ENCODE measurements at places on chromosomes 5 and 9.

- no peak for DNase-seq
Measured at GRCh38 chr9:112774006-112774996, 23.7 kb downstream of the SNX30 start.

DNA sequence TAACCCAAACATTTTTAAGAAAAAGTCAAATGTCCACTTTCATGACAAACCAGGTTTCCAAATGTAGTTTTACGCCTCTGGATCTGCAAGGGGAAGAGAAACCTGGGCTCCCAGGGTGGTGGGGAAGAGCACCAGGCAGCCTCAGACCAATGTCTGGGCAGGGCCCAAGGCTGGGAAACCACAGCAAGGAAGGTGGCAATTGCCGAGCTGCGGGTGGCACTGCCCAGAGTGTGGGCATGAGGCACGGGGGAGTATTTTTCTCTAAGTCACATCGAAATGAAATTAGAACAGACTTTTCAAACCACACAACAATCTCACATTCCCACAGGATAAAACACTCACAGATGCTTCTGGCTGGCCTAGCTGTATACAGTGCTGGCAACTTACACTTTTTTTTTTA is 32.6 kb upstream of the RASGEF1C start:
- DNase-seq, result no peak

GRCh38 chr5:176420972-176421544 is 4.7 kb upstream of the CLTB start:
- DNase-seq, result no peak

DNA sequence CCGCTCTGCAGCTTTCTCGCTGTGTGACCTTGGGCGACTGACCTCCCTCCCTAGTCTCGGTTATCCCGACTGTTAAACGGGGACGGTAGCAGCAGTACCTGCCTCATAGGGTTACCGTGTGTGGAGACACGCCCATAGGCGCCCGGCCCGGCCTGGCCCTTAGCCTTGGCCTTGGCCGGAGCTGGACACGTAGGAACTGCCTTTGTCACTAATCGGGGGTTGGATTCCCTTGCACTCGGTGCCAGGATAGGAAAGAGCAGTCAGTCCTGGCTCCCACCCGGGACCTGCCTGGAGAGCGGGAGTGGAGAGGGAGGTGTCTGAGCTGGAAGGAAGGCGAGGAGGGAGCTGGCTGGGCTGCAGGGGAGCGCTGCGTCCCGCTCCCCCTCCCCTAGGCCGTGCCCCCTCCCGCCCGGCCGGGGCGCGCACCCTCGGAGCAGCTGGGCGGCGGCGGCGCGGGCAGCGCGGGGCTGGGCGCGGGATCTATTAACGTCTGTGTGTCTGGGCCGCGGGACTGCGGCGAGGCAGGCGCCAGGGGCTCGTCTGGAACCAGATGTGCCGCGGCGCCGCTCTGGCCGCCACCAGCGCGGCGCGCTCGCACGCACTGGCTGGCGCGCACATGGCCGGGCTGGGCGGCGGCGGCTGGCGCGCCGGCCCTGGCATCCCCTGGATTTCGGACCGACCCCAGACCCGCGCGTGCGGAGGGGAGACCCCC is 31.7 kb downstream of the PRRX2 start:
- peak; percentile 68 for DNase-seq

DNA sequence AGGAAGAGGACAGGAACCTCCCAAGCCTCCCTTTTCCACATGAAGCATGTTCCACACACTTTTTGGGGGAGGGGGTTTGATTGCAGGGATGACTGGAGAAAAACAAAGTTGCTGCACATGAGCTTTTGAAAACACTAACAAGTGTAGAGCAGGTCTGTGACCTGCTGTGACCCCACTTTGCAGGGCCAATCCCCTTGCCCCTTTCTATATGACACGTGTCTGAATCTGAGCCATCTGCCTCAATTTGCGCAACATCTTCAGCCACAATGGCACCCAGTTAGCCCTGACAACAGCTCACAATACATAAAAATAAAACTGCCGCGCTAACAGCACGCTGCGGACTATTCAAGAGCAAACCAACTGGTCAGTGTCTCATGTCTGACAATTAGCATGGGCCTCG is 227.8 kb upstream of the TBCA start:
- DNase-seq, result no peak

DNA sequence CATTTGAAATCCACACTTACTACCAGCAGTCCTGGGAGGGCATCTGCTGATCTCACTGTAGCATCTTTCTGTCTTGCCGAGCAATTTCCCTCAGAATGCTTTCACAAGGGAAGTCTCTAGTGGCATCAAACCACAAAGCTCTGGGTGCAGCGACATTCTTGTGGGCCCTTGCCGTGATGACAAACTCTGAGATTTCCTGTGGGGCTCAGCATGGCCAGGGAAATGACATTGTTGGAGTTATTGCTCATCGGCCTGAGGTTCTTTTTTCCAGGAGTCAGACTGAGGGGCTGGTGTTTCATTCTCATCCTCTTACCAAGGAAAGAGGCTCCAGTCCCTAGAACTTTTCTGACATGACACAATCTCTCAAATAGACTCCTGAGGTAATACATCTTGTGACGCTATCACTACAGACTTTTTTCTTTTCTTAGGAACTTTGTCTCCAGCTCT is 51.4 kb downstream of the PFDN1 start:
- no peak for DNase-seq

- DNase-seq, result no peak
Measured at GRCh38 chr5:38692781-38693527, 136.5 kb upstream of the LIFR start.

DNA sequence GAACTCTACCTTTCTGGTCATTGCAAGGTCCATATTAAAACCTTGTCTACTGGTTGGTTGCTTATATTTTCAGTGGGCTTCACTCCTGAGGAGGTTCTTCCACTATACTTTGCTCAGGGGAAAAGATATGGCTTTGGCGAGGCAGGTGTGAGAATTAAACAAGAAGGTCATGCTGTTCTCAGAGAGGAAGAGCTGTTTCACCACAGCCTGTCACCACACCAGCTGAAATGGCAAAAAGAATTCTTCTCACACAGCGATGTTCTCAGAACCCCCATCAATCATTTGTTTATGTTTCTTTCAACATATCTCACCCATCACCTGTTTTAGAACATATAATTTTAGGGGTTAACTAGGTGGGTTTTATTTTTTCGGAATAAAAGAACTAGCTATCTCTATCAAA is 38.6 kb downstream of the CAPSL start:
- DNase-seq, result no peak

DNA sequence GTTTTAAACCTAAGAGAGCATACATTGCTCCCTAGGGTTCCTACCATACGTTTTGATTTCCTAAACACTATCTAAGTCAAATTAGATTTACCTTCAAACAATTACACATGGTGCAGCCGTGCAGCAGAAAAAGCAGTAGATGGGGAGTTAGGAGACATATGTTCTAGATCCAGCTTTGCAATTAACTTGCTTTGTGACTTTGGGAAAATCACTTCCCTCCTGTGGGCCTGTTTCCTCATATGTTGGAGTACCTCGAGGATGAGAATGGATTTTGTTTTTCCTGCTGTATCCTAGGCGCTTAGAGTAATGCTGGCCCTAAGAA is 711 bp downstream of the MRPL50 start:
- no peak for DNase-seq

DNA sequence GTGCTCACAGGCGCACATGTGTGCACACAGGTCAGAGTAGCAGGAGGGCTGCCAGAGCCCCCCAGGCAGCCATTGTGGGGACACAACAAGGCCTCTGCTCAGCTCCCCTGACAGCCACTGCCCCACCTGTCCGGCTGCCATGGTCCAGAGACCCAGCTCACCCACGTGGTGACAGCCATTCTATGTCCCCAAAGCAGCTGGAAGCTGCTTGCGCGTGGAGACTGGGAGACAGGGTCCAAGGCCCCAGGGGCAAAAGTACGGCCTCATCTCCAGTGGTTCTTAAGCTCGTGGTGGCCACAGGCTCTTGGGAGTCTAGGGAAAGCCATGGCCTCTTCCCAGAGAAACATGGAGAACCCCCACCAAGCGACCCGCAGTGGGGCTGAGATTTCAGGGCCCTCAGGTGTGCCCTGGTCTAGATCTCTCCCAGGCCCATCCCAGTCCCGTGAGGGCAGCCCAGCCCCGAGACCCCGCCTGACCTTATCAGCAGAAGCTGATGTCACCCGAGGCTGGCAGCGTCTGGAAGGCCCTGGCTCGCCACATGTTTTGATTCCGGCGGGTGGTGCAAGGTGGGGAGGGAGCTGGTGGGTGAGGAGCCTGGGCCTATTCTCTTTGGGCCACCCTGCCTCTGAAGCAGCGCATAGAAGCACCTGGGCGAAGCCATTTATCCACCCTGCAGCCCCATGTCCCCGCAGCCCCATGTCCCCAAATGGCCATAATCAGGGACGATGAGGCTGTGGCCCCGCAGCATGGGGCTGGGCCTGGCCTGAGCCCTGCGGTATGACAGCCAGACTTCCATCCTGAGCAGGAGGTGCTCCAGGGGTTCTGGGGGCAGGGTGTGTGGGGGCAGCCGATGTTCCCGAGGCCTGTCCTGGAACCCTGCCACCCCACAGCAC is 31.7 kb downstream of the GLT6D1 start:
- peak; percentile 16 for DNase-seq

DNA sequence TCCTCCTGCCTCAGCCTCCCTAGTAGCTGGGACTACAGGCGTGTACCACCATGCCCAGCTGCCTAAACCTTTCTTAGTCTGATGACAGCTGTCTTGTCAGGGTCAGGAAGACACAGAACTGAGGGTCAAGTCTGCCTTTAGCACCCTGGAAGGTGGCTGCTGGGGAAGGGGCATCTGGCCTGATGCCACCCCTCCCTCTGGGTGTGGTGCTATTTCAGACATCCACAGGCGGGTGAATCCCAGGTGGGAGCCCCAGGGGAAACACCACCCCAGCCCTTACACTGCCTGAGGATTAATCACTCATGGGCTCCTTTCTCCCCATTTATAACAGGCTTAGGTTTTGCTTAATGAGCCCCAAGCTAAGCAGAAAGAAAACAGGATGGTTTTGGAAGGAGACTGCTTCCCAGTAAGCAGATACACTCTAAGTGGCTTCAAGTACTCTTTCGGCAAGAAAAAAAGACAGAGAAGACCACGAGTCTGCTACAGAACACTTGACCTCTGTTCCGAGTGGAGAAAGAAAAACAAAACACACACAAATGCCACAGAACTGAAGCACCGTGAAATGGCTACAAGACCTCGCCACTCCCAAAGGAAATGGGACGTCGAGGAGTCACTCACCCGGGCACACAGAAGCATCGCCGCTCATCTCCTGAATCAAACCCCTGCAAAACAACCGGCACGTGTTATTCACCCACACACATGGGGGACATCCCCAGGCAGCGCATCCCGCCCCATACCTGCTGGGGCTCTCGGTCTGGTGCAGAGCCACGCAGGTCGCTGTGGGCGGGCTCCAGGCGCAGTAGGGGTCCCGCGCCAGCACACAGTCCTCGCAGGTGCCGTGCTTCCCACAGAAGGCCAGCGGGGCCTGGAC is 62.4 kb downstream of the SECISBP2 start:
- no peak for DNase-seq

DNA sequence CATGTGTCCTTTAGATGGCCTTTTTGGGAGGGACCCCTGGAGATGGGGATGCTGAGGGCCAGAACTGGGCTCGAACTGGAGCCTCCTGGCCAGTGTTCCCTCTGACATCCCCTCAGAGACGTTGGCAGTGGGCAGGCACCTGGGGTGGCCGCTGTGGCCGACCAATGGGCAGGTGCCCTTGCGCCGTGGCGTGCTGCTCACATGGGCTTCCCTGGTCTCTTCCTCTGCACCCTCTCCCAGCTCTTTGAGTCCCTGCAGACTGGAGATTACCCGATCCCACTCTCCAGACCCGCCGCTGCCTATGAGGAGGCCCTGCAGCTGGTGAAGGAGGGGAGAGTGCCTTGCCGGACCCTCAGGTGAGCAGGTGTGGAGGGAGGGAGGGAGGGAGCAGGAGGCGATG is 19.9 kb upstream of the DOLPP1 start:
- no peak for DNase-seq

- no peak for DNase-seq
Measured at GRCh38 chr5:105150323-105150722, 1587.7 kb upstream of the NUDT12 start.

DNA sequence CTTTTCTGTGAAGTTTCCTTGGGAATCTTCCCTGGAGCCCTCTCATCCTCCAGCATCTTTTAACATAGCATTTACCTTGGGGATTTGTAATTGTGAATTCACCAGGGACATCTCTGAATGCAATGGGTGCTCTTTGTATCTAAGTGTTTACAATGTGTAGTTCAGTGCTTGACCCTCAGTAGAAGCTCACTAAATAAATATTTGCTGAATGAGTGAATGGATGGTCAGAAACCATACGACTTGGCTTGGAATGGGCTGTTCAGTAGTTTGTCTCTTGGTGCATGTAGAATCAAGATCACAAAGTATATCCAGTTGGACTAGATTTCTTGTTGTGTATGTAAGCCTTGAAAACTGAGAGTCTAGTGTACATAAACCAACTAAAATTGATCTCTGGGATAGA is 81.8 kb upstream of the MEF2C start:
- DNase-seq, result no peak

DNA sequence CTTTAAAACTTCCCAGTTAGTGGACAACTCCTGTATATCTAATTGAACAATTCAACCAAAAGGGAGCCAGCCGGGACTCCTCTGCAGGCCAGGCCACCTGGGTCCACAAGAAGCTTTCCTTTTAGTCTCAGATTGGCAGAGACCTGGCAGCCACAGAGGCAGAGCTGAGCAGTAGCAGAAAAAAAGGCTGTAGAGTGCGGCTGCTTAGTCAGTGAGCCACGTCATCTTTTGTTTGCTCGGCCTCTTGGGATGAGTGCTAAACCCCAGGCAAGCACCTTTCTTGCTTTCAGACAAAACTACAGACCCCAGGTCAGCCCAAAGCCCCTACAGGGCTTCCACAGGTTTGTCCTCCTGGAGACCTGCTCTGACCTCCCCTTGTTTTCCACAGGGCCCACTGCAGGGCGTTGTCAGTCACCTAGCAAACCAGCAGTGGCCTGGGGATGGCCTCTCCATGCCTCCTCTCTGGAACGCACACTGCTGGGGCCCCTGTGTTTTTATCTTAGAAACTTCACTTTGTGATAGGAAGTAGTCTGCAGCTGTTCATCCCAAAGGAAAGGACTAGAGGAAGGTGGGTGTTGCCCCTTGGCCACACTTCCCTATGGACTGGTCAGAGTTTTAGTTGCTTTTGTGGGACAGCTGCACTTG is 49.9 kb downstream of the SHB start:
- DNase-seq, result no peak

DNA sequence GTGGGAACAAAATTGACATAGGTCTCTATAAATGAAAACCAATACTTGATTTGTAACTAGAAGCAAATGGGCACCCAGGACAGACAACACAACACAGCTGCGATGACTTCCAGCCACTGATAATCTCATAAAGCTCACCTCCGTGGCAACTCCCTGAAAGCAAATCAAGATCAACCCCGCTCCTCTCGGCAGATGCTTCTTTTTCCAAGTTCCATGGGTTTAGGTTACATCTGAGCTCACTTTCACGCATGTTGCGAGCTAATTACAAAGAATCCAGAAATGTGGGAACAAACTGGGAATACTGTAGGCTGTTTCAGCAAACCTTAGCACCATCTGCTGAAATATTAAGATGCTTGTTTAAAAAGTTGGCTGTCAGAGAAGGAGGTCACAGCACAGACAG is 153.9 kb downstream of the ELAVL2 start:
- no peak for DNase-seq

- DNase-seq, result no peak
Measured at GRCh38 chr9:127293767-127294166, 29.2 kb downstream of the GARNL3 start.

Data from left ventricle myocardium superior (tissue), 1 donor.